Activated CD4-positive, alpha-beta T cell treated with anti-CD3 and anti-CD28 coated beads for 4 hours (primary cell): ENCODE measurements at places on chromosomes 4 and X.

- no peak for DNase-seq
Measured at GRCh38 chr4:133151691-133152329, 2.7 kb downstream of the PCDH10 start.

DNA sequence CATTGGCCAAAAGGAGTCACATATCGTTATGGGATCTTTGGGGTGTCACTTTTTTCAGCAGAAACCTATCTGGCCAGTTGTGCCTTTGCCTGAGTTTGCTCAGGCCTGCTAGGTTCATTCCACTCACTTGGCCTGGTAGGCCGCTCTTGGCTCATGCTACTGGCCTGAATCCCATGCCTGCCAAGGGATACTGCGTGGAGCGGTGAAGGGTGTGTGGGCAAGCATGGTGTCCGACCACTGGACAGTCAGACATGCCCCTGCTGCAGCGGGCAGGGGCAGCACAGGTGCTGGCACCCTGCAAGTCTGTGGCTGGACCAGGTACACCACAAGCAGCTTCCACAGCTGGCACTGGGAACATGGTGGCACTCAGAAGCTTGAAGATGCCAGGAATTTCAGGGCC is 11.3 kb upstream of the PPM1K start:
- no peak for DNase-seq

DNA sequence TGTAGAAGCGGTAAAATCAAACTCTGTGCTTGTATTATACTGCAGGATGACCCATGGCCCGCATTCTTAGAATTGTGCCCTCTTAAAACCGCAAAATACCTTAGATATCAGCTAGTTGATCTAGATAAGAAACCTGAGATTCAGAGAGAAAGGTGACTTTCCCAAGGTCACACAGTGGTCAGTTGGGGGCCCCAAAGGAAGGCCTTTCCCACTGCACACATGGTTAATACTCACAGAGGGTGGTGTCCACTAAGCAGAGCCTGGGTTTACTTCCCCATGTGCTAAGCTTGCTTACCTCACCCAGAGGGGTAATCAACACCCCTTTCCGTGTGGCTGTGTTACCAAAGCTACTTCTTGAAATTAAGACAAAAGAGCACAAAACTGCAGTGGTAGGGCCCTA is 66.3 kb downstream of the RBM47 start:
- no peak for DNase-seq

DNA sequence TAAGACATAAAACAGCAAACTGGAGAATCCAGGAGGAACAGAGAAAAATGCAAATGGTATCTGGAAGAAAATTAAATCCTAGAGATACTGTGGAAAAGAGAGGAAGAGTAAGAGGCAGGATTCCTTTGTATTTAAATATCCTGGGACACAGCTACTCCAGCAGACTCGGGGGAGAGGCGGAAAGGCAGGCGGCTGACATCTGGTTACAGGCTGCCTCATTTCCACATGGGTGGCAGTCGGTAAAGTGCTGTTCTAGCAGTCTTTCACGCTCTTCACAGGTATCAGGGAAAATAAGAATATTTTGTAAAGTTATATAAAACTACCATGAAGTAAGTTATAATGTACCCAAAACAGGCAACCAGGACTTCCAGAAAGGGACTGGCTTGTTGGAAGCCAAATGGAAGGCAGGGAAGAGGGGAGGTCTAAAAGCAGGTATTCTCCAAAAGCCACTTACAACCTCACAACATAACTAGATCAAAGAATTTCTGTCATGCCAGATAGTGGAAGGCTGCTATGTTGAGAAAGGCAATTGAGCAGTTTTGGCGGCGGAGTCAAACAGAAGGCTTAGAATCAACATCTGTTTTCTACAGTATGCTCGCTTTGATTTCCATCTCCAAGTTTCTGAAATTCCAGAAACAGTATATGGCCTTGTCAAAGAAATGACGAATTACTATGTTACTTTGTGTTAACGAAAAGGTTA is 1.3 kb upstream of the TIGD2 start:
- DNase-seq: no peak

DNA sequence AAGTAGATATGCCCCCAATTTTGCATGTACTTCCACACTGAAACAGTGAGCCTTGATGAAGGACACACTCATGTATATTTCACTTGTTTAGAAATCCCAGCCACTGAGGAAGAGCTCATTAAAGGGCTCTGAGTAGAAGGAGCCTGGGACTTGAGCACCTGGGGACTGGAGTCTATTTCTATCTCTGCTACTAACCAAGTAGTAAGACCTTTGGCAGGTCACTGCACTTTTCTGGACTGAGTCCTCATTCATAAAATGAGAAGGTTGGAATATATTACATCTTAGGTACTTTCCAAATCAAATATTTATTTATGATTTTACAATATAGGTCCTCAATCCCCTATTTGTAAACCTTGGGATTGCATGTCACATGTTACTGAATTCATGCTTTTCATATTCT is 78.2 kb upstream of the C4orf54 start:
- DNase-seq: no peak

DNA sequence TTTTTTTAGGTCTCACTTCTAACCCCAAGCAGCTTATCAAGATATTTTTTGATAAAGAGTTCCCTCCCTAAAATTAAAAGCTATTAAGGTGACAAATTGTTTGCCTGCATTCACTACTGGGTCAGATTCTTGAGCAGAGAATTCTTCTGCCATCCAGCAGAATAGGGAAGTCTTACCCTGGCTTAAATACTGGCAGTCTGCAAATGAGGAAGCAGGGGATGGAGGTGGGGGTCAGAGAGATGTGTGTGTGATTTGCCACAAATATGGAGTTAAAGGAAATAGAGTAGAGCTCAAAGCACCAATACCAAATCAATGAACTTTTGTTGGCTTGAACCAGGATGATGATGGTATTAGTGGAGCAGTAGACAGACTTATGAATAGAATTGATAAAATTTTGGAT is 122.2 kb downstream of the ANXA5 start:
- DNase-seq: no peak

- no peak for DNase-seq
Measured at GRCh38 chr4:173857828-173858227, 327.8 kb upstream of the HAND2 start.

DNA sequence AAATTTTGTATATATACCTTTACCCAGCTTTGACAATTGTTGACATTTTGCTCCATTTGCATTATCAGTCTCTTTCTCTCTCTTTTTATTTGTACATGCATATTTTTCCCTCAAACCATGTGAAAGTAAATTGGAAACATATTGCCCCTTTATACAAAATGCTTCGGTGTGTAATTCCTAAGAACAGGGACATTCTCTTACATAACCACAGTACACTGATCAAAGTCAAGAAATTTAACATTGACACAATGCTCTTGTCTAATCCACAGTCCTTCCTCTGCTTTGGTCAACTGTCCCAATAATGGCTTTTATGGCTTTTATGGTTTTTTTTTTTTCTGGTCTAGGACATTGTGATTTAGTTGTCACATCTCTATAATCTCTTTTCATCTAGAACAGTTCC is 9.5 kb upstream of the SMS start:
- no peak for DNase-seq

DNA sequence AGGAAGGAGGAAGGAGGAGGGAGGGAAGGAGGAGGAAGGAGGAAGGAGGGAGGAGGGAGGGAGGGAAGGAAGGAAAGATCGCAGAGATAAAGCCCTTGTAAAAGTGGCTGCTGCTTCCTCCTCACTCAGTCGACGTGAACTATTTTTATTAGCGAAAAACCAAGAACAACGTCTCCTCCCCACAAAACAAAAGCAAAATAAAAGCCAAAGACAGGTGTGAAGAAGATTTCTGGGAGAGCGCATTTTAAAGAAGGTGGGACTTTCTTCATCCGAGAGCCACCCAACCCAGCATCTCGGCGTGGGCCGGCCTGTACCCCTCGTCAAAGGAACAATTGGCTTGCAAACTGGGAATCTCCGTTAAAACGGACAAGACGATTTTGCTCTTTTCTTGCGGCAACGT is 40.7 kb upstream of the ASMTL start:
- no peak for DNase-seq

DNA sequence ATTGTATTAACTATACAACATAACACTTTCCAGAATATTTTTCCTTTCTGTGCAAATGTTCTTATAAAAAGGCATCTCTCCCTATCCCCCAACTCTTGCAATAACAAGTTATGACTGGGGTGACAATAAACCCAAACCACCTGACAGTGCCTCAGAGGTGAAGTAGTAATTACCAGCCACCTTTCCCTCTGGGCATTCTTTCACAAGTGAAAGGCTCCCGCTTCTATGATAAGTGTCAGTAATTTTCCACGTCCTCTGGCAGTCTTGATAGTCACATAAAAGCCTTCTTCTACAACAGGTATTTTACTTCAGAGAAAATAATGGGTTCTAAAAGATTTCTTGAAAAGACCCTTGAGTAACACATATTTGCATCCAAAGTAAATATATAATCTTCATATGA is 82.7 kb downstream of the MANBA start:
- no peak for DNase-seq

GRCh38 chr4:89216866-89217265 is 90.7 kb downstream of the GPRIN3 start:
- no peak for DNase-seq

DNA sequence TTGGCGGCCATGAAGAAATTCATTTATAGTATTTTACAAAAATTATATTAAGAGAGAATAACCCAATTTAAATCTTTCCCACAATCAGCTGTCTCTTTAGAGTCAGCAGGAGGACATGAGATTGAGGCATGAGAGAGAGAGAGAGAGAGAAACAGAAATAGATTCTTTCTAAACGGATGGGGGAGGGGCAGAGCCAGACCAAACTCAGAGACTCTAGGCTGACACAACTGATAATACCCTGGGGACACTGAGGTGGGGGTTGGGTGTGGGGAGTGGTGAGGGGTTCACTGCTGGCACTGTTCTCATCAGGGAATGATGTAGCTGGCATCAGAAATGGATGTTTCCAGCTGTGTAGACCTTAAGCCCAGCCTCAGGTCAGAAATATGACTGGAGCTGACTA is 20.5 kb upstream of the HOPX start:
- DNase-seq: no peak

- no peak for DNase-seq
Measured at GRCh38 chr4:161320377-161320776, 843.4 kb downstream of the FSTL5 start.

DNA sequence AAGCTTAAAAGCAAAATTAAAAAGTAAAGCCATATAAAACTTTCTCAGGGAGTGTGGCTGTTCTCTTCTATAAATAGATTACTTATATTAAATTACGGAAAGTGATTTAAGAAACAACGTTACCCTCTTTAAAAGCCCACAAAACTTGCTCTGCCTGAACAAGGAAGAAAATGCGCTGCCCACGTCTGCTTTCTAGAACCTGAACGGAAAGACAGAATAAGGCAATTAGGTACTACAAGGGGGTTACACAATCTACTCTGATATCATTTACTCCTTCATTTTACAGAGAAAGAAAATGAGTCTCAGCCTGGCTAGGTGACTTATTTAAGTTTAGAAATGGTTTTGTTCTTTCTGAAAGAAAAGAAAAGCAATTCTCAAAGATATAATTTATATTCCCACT is 147.2 kb downstream of the RNF150 start:
- no peak for DNase-seq

- DNase-seq: peak; percentile 65
Measured at GRCh38 chrX:9464435-9465371, at the start of gene TBL1X. TBL1X (plus strand) TSS chrX:9465058; CDS start chrX:9653587, 188,529 bp downstream.

GRCh38 chrX:45007598-45007997 is 134.6 kb downstream of the KDM6A start:
- DNase-seq: no peak

- DNase-seq: no peak
Measured at GRCh38 chr4:15410750-15411149, 17.1 kb upstream of the C1QTNF7 start.

DNA sequence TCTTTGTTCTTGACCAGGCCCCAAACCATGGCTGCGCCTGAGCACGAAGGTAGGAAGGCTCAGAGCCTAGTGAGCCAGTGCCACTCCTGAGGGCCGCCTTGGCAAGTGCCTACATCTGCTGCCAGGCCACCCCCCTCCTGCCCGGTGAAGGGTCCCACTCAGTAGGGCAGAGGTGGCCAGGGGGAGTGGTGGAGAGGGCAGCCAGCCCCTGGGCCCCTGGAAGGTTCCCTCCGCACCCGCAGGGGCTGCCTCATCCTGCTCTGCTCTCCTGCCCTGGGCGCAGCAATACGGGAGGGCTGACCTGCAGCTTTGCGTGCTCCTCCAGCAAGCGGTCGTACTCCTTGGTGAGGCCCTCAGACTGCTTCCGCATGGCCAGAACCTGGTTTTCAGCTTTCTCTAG is 14.0 kb downstream of the SLC6A8 start:
- no peak for DNase-seq

GRCh38 chrX:11913001-11913400 is 155.0 kb downstream of the MSL3 start:
- no peak for DNase-seq

DNA sequence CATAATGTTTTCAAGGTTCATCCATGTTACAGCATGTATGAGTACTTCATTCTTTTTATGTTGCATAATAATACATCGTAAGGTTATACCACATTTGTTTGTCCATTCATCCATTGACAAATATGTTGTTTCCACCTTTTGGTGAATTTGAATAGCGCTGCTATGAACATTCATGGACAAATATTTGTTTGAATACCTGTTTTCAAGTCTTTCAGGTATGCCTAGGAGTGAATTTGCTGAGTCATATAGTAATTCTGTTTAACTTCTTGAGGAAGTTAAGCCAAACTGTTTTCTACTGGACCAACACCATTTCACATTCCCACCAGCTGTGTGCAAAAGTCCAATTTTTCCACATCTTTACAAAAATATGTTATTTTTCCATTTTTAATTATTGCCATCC is 31.5 kb downstream of the IRS4 start:
- no peak for DNase-seq

DNA sequence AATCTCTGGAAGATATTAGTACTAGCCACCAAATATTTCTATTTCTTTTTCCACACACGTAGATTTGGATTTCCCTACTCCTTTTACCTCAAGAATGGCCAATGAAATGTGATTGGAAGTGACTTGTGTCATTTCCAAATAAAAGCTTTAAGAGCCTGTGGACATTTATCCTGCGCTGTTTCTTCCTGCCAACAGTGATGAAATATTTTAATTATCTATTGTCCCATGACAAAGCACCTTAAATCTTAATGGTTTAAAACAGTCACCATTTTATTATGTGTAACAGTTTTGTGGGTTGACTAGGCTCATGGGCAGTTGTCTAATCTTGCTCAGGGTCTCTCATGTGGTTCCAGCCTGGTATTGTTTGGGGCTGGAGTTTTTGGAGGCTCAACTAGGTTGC is 3.5 kb upstream of the PGRMC2 start:
- no peak for DNase-seq

DNA sequence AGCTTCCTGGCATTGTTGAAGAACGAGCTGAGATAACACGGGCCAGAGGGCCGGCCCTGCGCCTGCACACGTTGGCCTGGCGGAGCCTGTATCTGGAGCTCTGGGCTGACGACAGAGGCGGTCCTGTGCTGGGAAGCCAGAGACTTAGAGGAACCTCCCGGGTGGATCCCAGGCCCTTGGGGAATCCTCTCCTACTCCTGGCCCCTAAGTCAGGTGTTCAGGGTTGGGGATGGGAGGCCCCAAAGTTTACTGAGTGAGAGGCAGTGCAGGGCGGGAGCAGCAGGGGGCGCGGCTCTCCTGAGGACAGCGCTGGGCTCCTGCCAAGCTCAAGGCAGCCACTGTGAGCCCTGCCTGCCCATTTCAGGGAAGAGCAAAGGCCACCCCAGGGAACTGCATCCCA is 2.5 kb upstream of the HTRA3 start:
- DNase-seq: no peak
